C1 segment of cervical spinal cord (tissue), 14 donors: ENCODE measurements at places on chromosomes 11 and 22.

GRCh38 chr11:125079151-125079877 lies 16.2 kb downstream of the SLC37A2 start:
- no peak for DNase-seq

DNA sequence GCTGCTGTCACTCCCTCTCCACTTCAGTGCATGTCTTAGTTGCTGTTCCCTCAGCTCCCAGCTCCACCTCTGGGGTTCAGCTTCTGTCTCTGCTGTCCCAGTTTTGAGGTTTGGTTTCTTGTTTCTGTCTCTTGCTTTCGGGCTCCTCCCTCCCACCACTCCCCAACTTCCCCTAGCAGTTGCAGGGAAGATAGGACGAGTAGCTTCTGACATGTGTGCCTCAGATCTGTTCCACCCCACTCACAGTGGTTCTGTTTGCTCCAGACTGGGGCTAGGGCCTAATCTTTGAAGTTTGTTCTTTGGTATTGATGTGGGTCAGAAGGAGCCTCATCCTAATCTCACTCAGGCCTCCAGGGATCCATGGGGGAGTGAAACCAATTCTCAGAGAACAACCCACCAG lies 2.6 kb upstream of the RRM1 start:
- no peak for DNase-seq

DNA sequence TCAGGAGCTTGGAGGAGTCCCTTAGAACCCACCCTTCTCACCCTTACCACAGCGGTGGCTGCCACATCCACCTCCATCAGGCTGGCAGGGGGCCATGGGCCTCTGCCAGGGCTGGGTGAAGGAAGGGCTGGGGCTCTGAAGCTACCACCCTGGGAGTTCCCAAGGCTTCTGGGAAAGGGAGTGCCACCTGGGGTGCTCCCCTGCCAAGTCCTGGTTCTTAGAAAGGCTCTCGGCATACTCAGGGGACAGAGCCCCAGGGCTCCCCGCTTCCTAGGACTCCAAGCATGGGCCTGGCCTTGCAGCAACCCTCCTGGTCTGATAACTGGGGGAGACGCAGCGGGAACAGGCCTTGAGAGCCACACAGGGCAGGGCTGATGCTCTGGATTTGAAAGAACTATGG lies 438 bp upstream of the PLA2G3 start:
- DNase-seq: no peak

DNA sequence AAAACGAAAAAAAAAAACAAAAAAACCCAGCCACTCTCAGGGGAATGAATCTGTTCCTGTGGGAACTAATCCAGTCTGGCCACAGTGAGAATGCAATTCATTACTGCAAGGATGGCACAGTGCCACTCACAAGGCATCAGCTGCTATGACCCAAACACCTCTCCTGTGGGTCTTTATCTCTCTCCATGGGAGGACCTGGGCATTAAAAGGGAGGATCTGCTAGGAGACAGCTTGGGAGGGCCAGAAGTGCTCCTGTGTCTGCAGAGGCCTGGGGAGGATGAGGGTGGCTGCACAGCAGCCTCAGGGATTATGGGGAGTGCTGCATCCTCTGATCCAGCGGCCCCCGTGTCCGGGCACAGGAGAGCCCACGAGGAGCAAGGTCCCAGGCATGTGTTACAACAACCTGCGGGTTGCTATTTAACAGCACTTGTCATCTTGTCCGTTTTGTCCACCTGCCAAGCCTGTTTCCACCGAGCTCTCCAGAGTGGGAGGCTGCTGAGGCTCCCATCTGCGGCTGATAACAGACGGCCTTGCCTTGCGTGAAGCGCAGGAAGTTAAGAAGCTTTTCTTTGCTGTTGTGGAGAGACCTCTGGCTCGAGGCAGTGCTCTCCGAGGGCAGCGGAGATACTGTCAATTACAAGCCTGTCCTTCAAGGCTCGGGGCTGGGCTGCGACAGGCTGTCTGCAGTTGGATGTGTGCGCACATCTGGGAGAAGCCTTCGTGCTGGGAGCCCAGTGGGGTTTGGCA lies 97.7 kb downstream of the NXPE2 start:
- DNase-seq: no peak

DNA sequence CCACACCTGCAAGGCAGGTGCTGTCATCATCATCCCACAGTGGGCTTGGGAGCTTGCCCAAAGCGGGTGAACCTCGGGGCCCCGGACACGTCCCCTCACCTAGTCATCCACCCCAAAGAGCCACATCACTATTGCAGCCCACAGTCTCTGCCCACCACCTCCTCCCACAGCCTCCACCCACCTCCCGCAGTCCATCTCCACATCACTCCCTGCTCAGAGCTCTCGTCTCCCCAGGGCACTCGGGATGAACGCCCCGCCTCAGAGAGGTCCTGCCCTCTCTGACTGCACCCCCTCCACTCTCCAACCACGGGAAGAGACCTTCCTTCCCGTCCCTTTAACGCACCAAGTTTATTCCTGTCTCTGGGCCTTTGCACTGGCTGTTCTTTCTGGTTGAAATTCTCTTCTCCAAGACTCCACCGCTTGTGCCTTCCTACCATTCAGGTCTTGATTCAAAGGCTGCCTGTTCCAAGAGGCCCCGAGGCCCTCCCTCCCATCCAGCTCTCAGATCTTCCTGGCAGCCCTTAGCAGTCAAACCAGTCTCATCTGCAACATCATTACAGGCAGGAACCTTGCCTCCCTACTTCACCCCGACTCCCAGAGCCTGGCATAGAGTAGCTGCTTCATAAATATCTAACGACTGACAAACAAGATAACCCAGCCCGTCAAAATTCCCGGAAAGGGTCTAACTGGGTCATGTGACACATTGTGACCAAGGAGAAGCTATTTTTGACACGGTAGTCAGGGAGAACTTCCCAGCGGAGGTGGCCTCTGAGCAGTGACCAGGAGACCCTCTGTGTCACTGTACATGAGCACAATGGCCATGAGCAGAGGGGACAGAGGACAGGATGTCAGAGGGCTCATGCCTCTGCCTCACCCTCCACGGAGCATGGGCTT lies 11.1 kb downstream of the KCNJ4 start:
- DNase-seq: no peak

GRCh38 chr22:23231471-23232093 lies 51.3 kb downstream of the BCR start:
- DNase-seq: no peak

DNA sequence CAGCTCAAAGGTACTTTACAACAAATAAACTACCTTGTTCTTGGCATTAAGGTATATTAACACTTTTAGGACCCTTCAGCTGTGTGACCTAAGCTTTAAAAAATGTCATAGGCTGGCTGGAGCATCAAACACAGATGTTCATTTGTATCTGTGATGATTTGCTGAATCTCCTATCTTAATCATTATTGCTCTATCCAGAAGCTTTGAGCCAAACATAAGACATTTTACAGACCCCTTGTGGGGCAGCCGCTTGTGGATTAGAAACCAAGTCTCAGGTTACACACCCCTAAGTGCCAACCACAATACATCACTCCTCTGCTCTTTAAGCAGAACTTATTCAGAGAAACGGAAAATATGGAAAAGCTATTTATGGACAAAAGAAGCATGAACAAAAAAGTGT lies 394.2 kb upstream of the CCDC90B start:
- no peak for DNase-seq

DNA sequence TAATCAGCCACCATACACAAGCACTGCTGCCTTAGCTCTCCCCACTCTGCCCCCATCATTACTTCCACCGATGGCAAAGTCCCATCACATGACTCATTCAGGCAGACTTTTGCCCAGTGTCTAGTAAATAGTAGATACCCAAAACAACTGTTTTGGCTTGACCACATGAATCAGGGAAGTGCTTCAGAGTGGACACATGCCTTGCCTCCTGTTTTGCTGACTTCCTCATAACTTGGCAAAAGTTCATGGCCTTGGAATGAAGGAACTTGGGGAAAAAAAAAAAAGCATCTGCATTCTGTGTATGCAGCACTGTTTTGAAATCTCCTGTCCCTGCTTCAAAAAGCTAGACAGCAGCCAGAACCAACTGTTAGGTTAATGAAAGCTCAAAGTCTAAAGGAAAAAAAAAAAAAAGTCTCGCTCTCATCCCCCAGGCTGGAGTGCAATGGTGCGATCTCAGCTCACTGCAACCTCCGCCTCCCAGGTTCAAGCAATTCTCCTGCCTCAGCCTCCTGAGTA lies 335.3 kb downstream of the FAM181B start:
- no peak for DNase-seq

DNA sequence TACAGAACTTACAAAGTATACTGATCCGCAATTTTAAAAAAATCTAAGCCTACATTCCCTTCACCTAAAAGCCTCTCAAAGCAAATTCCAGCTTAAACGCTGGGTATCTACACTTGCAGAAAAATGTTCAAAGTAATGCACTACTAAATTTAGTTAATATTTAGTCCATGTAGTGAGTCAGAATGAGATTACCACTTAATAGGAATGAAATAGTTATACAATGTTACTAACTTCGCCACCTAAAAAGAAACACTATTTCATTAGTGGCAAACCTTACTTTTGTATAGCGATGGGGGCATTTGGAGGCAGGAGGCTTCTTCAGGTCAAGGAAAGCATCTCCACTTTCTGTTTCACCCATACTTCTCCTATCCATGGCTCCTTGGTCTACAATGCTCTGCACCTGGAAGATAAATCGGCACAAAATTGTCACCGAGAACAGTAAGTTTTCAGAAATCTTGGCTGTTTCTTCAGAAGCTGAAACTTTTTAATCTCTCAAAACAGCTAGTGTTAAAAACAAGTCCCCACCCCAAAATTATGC lies 1.2 kb downstream of the EIF4ENIF1 start:
- no peak for DNase-seq

DNA sequence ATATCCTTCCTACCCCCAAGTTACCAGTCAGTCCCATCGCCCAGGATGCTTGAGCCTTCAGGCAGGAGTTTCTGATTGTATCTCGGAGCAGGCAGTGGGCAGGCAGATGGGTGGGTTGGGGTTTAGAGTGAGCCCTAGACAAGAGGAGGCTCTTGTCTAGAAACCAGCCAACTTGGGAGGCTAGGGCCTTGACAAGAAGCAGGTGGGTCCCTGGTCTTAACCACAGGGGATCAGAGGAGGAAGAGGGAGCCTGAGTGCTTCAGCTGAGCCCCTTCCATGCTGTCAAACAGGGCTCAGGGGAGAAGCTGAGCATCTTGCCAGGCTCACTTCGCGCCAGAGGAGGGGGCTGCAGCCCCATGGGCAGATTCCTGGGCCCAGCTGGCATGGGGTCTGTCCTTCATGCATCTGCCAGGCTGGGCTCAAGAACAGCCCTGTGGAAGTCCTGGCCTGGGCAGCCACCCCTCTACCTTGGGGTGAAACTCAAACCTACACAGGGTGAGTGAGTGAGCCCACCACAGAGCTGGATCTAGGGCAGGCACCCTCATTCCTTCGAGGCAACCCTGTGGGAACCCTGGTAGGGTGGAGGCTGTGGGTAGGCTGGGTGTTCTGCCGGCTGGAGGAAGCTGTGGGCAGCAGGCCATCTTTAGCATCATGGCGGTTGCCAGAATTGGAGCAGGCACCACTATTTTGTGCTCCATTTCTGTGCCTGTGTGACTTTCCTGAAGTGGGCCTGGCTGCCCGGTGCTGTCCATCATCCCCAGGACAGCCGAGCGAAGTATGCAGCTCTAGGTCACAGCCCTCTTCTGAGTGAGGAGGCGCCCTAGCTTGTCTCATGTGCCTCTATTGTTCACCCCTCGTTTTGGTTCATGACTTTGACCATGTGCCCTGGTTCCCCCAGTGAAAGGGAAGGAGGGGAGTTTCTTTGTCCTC lies 108.1 kb downstream of the MORC2 start:
- no peak for DNase-seq

GRCh38 chr11:70508231-70508480 lies 109.8 kb downstream of the CTTN start:
- DNase-seq: no peak

DNA sequence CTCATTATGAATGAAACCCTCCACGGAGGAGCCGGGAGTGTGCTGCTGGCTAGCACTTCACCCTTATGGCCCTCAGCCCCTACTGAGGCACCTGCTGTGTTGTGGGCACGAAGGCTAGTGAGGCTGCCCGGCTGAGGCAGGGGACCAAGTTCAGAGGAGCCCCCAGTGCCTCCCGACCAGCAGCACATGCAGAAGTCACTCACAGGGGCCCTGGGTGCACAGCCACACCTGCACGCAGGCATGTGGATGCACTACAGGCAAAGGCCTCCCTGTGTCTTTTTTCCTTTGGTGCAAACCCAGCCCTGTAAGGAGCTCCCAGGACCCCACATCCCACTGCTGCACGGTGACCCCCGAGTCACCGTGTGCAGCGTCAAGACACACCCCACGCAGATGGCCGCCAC lies 261.5 kb downstream of the BRD1 start:
- DNase-seq: no peak

- no peak for DNase-seq
These were observed 129.2 kb downstream of the MPPED1 start for GRCh38 chr22:43541022-43541421.

DNA sequence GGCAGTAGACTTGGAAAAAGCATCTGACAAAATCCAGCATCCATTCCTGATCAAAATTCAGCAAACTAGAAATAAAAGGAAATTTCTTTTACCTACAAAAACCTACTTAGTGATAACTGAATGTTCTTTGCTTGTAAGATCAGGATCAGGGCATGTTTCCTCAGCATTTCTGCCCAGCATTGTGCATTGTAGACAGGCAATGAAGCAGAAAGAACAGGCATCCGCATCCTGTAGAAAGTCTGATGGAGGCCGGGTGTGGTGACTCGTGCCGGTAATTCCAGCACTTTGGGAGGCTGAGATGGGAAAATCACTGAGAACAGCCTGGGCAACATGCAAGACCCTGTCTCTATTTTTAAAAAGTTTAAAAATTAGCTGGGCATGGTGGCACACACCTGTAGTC lies 32.5 kb upstream of the PANX2 start:
- DNase-seq: no peak

DNA sequence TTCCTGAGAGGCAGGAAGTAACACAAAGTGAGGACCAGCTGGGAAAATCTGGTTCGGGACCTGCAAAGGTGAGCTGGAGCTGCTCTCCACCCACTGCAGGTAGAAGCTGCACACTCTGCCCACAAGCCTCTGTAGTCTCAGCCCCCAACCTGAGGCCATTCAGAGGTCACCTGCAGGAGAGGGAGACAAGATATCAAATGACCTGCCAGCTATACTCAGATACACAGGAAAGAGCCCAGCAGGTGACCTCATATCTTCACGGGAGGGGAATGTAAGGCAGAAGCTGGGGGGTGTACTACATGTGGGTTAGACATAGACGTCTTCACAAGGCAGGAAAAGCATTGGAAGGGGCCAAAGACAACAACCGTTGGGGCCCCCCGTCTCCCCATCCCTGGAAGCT lies 86.1 kb downstream of the APIP start:
- DNase-seq: no peak

GRCh38 chr11:107301878-107302277 lies 155.7 kb downstream of the CWF19L2 start:
- DNase-seq: no peak

GRCh38 chr22:46259374-46259773 lies 3.8 kb downstream of the PKDREJ start:
- no peak for DNase-seq
